Panc1 (cell line): ENCODE measurements at places on chromosomes 6 and 20. TPM values are rescaled to one million over a fixed set of nuclear protein-coding genes. Genes with fewer than 3 reads are reported as not detected.
A peak's percentile ranks its signal among the peaks of the same experiment; 100 is the strongest.

Gene MDC1
- total RNA-seq: 68.6 TPM

DNA sequence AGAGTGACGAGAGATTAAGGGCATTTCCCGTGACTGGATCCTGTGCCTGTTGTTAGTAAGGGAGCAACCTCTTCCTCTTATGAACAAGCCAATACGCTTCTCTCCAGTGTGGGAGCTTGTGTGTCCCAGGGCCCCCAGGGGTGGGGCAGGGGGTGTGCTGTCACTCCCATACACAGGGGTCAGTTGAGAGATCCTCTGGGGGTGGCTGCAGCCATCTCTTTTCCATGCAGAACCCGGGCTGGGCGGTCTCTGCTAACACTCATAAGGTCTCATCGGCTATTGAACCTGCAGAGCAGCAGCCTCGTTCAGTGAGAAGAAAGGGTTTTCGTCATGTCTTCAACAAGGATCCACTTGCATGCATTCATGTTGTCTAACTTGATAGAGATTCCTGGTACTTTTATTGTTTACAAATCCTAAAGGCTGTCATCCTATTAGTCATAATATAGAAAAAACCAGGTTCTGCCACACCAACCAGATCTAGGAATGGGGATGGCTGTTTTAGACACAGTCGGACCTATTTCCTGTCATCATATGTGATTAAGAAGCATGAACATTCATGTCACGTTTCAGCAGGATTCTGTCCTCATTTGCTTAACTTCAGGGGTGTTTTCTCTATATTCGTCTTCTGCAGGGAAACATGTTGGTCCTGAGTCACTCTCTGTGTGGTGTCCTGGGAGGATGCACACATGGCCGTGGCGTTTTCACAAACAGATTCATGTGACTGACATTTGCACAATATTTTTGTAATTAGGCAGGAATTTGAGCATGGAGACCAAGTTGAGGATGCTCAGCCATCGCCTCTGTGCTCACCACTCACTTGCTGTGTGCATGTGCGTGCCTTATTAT, 13.3 kb upstream of the THBS2 start:
- H3K4me3 ChIP-seq: no peak overlapping the region
- H3K27me3 ChIP-seq: no peaks in the 10 kb centered on the region
- H3K27ac ChIP-seq: no peak overlapping the region
- H3K4me1 ChIP-seq: no peaks in the 10 kb centered on the region
- no peaks in the 10 kb centered on the region for H3K36me3 ChIP-seq

DNA sequence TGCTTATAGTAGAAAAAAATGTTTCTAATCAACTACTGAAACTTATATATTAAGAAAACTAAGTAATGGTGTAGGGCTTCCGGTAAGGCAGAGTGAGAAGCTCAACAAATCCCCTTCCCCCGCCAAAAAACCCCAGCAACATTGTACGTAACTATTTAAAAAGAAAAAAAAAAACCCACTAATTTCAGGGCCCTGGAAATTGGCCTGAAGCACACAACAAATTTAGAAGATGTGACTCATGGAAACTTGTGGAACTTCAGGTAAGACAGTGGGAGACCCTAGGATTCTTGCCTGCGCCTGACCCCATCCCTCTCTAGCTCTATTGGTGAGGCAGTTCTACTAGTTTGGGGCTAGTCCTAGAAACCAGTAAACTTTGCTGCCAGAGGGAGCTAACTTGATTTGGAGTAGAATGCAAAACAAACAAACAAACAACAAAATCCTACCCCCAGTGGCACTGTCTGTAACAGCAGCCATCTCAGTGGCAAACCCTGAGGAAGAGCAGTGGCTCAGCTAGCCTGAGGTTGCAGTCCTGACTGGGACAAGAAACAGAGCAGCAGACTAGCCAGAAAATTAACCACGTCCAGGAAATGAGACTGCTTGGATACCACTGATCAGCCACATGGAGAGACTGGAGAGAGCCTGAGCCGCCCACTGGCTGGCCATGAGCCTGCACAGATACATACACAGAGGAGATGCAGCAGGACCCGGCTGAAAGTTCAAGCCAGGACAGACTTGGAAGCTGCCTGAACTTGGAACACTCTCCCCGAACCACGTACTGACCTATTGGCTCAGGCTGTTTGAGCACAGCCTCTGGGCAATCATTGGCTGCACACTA, 135.1 kb downstream of the TBXT start:
- no peak overlapping the region for H3K4me3 ChIP-seq
- peak; percentile 27 for DNase-seq
- H3K27me3 ChIP-seq: no peaks in the 10 kb centered on the region
- peaks cover 9% of the 10 kb centered on the region for H3K4me1 ChIP-seq

Gene SUPT3H
- total RNA-seq: 11.0 TPM

DNA sequence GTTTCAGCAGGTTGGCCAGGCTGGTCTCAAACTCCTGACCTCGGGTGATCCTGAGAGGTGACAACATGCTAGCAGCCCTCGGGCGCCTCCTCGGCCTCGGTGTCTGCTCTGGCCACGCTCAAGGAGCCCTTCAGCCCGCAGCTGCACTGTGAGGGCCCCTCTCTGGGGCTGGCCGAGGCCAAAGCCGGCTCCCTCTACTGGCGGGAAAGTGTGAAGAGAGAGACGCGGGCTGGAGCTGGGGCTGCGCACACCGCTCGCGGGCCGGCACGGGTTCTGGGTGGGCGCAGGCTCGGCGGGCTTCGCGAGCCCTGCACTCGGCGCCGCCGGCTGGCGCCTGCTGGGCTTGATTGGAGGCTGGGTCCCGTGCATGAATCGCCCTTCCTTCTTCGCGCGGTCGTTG, 80.8 kb upstream of the RBM24 start:
- H3K4me3 ChIP-seq: no peak overlapping the region
- no peak for DNase-seq
- H3K27me3 ChIP-seq: no peaks in the 10 kb centered on the region
- no peak overlapping the region for H3K27ac ChIP-seq

DNA sequence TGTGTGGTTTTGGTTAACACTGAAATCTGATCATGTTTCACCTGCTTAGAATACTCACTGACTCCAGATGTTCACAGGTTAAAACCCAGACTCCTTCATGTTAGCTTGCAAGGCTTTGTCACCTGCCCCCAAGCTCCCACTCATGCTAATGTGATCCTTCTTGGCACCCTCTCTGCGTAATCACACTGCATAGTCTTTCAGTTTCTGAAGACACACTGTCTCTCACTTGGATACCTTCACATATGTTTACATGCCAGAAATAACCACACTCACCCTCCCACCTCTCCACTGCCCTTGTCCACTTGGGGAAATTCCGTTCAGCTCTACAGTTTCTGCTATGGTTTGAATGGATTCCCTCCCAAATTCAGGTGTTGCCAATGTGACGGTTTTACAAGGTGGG, 234.7 kb upstream of the SASH1 start:
- H3K27me3 ChIP-seq: no peaks in the 10 kb centered on the region
- no peak overlapping the region for H3K27ac ChIP-seq
- no peaks in the 10 kb centered on the region for H3K4me1 ChIP-seq
- no peaks in the 10 kb centered on the region for H3K36me3 ChIP-seq

Gene TAF8
- total RNA-seq: 35.5 TPM

DNA sequence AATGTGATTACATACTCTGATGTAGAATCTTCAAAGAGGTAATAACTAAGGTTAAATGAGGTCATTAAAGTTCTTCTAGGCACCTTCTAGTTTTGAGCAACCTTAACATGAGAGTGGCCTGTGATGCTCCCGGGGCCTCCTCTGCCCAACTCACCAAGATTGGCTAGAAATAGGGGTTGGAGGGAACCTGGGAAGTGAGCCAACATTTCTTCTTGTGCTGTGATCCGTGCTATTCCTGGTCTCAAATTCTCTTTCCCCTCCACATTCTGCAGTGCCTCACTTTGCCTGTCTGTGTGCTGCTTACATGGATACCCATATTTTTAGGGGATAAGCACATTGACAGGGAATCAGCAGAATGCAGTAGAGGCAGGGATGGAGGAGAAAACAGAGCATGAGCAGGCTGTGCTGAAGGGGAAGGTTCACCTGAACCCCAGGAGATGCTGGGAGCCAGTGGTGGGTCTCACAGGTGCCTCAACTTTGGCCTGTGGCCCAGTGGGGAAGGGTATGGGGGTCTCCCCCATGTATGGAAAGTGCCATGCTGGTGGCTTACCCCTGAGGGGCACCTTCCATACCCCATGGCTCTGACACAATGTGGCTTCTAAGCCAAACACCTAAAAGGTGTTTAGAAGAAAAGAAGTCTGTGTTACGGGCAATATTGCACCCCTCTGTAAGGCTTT, 164.7 kb upstream of the CHD6 start:
- no peak overlapping the region for H3K27ac ChIP-seq
- no peaks in the 10 kb centered on the region for H3K36me3 ChIP-seq
- H3K4me1 ChIP-seq: no peaks in the 10 kb centered on the region
- no peaks in the 10 kb centered on the region for H3K27me3 ChIP-seq
- no peak overlapping the region for H3K4me3 ChIP-seq
- DNase-seq: no peak

GRCh38 chr6:56659721-56660380, 17.2 kb upstream of the DST start:
- H3K27ac ChIP-seq: no peak overlapping the region
- peaks cover 7% of the 10 kb centered on the region; the same call in 1 of the 2 replicates for H3K4me1 ChIP-seq
- H3K27me3 ChIP-seq: no peaks in the 10 kb centered on the region
- DNase-seq: no peak
- no peaks in the 10 kb centered on the region for H3K36me3 ChIP-seq

- H3K27me3 ChIP-seq: no peaks in the 10 kb centered on the region
- no peak overlapping the region for H3K27ac ChIP-seq
- no peak overlapping the region for H3K4me3 ChIP-seq
These were observed 61.1 kb upstream of the FBXO30 start for GRCh38 chr6:145875496-145876211.

Gene ADGRF1
- total RNA-seq: 0.95 TPM

Gene BEND3
- 9.9 TPM for total RNA-seq

Gene MOXD1
- 0.21 TPM for total RNA-seq

DNA sequence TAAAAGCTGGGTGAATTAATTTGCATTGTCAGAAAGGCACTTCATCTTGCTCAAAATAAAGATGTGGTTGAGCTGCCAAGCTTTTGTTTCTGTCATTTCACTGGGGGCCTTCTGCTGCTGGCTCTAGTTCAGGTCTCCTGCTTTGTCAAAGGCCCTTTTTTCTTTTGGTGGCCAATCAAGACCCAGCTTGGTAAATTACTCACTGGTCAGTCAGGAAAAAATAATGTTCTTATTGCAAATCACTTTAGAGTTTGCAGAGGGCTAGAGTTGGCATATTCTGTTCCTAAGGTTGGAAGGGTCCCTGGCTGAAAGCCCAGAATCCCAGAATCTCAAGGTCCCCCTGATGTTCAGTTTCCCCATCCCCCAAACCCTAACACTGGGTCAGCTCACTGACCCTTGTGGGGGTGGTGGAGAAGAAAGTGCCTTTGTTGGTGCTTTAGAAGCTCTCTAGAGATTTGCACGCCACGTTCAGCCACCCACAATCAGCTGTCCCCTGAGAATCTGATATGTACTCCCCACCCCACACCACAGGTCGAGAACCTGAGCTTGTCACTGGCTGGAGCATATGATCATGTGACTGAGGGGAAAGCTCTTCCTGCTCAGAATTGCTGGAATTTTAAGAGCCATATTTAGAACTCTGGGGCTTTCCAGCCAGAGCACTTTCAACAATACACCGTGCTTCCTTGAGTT, 21.7 kb upstream of the BNIP5 start:
- H3K4me1 ChIP-seq: no peaks in the 10 kb centered on the region
- no peaks in the 10 kb centered on the region; the same call in 1 of the 2 replicates for H3K27me3 ChIP-seq
- no peak for DNase-seq
- H3K36me3 ChIP-seq: no peaks in the 10 kb centered on the region
- H3K27ac ChIP-seq: no peak overlapping the region

DNA sequence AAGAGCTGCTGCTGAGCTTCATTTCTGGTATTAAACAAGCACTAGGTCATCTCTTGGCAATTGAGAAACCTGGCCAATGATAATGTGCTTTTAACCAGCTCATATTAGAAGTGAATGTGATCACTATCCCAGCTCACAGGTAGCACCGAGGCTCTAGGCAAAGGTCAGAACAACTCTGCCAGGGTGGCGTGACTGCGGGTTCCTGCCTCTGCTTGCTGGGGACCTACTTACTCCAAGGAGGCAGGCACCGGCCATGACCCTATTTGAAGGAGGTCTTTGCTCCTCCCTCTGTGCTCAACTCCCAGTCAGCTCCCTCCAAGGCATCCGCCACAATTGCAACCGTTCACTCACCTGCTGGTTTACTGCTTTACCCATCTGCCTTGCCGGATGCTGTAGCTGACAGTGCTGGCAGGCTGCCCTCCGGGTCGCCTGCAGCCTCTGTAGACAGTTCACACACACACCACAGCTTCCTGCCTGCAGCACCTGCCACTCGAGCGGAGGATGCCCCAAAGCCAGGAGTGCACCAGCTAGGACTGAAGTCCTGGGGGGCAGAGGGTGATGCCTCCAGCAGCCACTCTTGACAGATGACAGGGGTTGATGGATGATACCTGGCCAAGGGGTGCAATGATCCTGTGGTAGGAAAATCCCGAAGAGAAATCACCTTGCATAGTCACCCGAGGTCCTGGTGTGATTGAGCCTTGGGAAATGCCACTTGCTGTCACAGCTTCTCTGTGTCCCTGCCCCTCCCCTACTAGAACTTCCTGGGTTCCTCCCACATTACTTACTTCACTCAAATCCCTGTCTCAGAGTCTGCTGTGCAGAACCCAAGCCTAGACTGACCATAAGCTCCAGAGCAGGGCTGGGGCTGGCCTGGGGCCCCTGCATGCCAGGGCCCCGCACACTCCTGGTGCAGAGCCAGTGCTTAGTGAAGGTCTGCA, 8.8 kb upstream of the VSX1 start:
- H3K36me3 ChIP-seq: no peaks in the 10 kb centered on the region
- no peak overlapping the region for H3K4me3 ChIP-seq
- no peaks in the 10 kb centered on the region for H3K27me3 ChIP-seq

DNA sequence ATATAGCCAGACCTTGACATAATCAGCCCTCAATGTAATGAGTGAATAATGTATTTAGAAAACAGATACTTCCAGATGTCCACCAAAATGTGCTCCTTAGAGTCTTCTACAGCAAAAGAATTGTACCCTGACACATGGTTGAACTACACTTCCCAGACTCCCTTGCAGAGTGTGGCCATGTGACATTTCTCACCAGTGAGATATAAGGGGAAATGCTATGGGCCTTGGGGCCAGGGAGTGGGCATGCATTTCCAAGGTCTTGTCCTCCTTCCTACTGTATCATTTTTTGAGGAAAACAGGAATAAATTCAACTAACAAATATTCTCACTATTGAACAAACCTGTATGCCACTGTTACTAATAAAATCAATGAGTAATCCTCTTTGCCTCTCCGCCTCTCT, 211.4 kb upstream of the SMLR1 start:
- no peaks in the 10 kb centered on the region for H3K27me3 ChIP-seq
- no peak overlapping the region for H3K27ac ChIP-seq
- no peaks in the 10 kb centered on the region for H3K4me1 ChIP-seq
- H3K4me3 ChIP-seq: no peak overlapping the region
- H3K36me3 ChIP-seq: no peaks in the 10 kb centered on the region

DNA sequence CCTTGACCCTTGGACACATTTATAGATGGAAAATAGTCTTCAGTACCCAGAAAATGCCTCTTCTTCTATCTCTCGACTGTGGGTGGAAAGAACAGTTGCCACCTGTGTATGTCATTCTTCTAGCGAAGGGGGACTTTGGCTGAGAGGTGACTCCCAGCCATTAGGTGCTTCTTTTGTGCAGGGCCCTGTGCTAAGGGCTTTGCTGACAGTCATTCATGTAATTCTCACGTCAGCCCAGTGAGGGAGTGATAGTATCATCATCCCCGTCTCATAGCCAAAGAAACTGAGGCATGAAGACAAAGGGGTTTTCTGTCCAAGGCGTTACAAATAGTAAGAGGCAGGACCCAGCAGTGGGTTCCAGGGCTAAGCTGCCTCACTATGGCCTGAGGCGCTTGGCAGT, 160.8 kb downstream of the SCML4 start:
- no peaks in the 10 kb centered on the region for H3K27me3 ChIP-seq
- no peak overlapping the region for H3K4me3 ChIP-seq
- H3K27ac ChIP-seq: 0 out of 2 replicates have a peak overlapping the region, but pooled peaks have one; percentile 14
- no peaks in the 10 kb centered on the region for H3K36me3 ChIP-seq
- DNase-seq: no peak

GRCh38 chr20:48782901-48783308, 44.9 kb downstream of the PREX1 start:
- no peaks in the 10 kb centered on the region for H3K27me3 ChIP-seq
- no peak overlapping the region for H3K27ac ChIP-seq
- no peaks in the 10 kb centered on the region for H3K36me3 ChIP-seq
